ENCODE measurements at places on chromosomes 1 and 21. TPM values are rescaled to one million over a fixed set of nuclear protein-coding genes. Genes with fewer than 3 reads are reported as not detected.

- H3K4me3 ChIP-seq = no peak overlapping the region
- DNase-seq = no peak
- no peaks in the 10 kb centered on the region for H3K36me3 ChIP-seq
- no peak overlapping the region for H3K27ac ChIP-seq
- no peaks in the 10 kb centered on the region for H3K4me1 ChIP-seq
These were observed 82.2 kb upstream of the SOD1 start for GRCh38 chr21:31577271-31577670.

DNA sequence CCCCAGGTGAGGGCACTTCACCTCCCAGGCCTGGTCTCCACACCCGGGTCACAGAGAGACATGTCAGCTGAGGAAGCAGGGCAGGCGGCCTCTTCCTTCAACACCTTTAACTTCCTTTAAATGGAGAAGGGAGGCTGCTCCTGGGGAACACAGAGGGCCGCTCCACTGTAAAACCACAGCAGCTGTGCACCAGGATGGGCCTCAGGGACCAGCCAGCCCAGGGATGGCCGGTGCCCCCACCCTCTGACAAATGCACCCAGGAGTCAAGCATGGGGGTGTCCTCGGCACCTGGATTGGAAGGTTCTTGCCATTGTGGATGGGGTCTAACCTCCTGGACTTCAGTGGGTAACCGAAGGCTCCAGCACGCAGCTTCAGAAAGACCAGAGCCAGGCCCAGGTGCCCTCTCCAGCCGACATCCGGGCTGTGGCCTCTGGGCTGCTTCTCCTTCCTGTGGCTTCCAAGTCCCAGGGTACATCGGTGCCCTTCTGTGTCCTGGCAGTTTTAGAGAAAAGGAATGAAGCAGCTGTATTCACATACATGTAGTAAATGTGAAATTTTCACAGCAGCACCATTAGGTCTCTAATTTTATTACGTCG, 121.7 kb upstream of the COL6A1 start:
- H3K27ac ChIP-seq = no peak overlapping the region
- no peaks in the 10 kb centered on the region for H3K36me3 ChIP-seq
- H3K27me3 ChIP-seq = no peaks in the 10 kb centered on the region
- no peak overlapping the region for H3K4me3 ChIP-seq
- no peaks in the 10 kb centered on the region for H3K4me1 ChIP-seq

DNA sequence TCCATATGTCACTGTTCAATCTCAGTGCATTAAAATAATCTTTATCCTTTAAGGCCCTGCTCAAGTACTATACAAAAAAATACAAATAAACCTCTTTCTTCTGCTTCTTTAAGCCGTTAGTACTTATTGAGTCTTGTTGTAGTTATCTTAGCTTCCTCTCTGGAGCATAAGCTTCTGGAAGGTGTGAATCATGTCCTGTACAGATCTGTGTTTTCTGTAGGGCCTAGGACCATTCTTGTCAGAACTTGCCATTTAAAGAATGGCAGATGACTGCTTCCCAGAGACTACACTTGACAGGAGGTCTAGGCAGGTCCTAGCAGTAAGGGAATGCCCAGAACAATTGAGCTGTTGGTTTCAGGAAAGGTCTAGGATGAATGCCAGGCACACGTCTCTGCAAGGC, 12.9 kb downstream of the NEK7 start:
- no peaks in the 10 kb centered on the region for H3K27me3 ChIP-seq
- H3K36me3 ChIP-seq = no peaks in the 10 kb centered on the region
- DNase-seq = no peak
- no peak overlapping the region for H3K4me3 ChIP-seq

DNA sequence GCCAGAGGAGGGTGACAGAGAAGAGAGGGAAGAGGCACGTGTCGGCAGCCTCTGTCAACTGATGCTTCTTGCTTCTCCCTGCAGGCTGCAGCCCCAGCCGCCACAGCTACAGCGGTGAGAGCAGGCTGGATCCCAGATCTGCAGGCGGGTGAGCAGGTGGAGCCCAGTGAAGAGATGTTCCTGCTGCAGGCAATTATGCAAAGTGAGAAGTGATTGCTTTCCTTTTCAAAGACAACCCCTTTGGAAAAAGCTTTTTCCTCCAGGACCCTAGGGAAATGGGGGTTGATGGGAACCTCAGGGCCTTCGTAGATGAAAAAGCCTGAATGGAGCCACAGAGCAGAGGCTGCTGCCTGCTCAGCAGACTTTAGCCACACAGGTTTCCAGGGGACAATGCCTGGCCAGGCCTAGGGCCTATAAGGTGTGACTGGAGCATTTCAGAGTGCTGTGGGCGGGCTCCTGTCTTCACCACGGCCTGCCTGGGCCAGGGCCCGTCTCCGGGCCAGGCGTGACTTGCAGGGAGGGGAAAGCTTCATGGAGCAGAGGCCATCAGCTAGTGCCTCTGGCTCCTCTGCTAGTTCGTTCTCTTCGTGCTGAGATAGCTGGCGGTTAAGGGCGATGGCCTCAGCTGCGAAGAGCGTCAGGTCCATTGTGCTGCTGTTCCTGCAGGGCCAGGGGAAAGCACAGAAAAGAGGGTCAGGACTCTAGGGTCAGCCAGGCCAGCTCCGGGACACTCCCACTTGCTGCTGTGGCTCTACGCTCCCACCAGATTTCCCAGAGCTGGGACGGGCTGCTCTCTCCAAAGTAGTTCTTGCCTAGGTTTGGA, 6.9 kb upstream of the KNCN start:
- peak overlapping the region; percentile 88 for H3K27ac ChIP-seq
- no peak overlapping the region for H3K4me3 ChIP-seq
- H3K4me1 ChIP-seq = no peaks in the 10 kb centered on the region

GRCh38 chr1:9278116-9278515, 14.6 kb upstream of the SPSB1 start:
- H3K27me3 ChIP-seq = no peaks in the 10 kb centered on the region
- H3K4me1 ChIP-seq = peaks cover 3% of the 10 kb centered on the region
- H3K4me3 ChIP-seq = no peak overlapping the region
- no peak overlapping the region for H3K27ac ChIP-seq
- no peaks in the 10 kb centered on the region for H3K36me3 ChIP-seq
- DNase-seq = no peak

- H3K4me3 ChIP-seq = no peak overlapping the region
- no peak overlapping the region for H3K27ac ChIP-seq
- no peaks in the 10 kb centered on the region for H3K27me3 ChIP-seq
- no peaks in the 10 kb centered on the region for H3K4me1 ChIP-seq
- no peak for DNase-seq
- H3K36me3 ChIP-seq = peaks cover 6% of the 10 kb centered on the region
These were observed 116.3 kb downstream of the DHRS3 start for GRCh38 chr1:12501661-12502060.

- H3K27ac ChIP-seq = no peak overlapping the region
- no peak overlapping the region for H3K4me3 ChIP-seq
- no peaks in the 10 kb centered on the region for H3K36me3 ChIP-seq
- DNase-seq = peak; percentile 71
- peaks cover 14% of the 10 kb centered on the region for H3K4me1 ChIP-seq
These were observed 18.2 kb downstream of the PHLDA3 start for GRCh38 chr1:201450721-201451291.

- H3K4me1 ChIP-seq = peaks cover 8% of the 10 kb centered on the region
- H3K27me3 ChIP-seq = no peaks in the 10 kb centered on the region
- H3K27ac ChIP-seq = no peak overlapping the region
- DNase-seq = peak; percentile 36
These were observed 27.8 kb downstream of the SMIM12 start for GRCh38 chr1:34831721-34832246.

DNA sequence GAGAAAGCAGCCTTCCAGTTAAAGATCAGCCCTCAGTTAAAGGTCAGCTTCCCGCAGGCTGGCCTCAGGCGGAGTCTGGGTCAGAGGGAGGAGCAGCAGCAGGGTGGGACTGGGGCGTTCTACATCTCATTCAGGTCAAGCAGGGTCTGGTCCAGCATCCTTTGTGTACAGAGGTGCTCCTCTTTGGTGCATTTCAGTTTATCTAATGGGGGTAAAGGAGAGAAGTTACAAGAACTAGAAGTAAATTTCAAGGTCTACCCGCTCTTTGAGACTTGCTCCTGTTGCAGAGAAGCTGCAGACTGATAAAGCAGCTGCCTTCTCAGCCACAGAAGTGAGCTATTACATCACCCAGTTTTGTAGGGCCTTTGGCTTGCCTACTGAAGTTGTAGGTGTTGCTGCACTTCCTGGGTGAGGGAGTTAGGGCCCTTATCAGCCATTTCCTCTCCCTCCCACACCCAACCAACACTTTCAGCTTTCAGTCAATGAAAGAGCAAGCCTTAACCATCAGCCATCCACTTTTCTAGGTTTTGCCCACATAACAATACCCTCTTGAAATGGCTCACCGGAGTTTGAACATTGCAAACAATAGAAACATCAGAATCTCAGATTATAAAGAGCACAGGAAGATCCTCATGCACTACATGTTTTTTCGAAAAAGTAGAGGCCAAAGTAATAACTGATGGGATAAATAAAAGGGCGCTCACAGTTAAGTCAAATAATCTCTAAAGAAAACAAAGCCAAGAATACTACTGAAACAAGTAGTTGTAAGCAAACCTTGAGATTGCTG, 2.8 kb upstream of the NUP210L start:
- H3K4me1 ChIP-seq = peaks cover 5% of the 10 kb centered on the region
- no peaks in the 10 kb centered on the region for H3K27me3 ChIP-seq
- no peak overlapping the region for H3K4me3 ChIP-seq
- peak overlapping the region; percentile 65 for H3K27ac ChIP-seq

- no peaks in the 10 kb centered on the region for H3K36me3 ChIP-seq
- peaks cover 35% of the 10 kb centered on the region for H3K4me1 ChIP-seq
- no peaks in the 10 kb centered on the region for H3K27me3 ChIP-seq
- H3K27ac ChIP-seq = peak overlapping the region; percentile 61
These were observed 15.1 kb downstream of the BLACAT1 start for GRCh38 chr1:205440476-205441317.

DNA sequence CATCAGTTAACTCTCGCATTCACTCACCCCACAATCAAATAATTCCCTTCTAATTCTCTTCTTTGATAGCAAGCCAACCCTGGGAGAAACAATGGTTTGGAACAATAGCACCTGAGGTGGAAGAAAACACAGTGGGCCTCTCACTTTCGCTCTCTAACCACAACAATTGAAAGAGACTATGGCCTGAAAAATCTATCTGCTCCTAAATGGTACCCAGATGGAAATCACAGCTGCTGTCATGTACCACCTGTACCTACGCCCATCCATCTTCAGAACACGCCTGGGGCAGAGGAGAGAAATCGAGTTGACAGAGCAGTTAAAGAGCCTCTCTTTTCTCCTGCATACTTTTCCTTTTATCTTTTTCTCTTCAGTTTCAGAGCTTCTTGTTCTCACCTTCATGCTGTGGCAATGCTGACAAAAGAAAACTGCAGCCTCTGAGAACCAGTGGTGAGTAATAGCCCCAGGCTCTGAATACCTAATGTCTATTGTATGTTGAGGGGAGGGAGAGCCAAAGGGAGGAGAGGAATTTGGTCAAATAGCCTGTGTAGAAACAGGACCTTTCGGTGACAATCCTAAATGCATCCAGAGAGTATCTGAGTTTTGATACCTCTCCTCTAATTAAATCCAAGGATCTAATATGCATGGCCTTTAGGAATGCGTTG, 57.7 kb downstream of the ZC3H11B start:
- H3K27me3 ChIP-seq = peaks cover 30% of the 10 kb centered on the region
- peaks cover 6% of the 10 kb centered on the region for H3K4me1 ChIP-seq

- no peak for DNase-seq
- no peaks in the 10 kb centered on the region for H3K4me1 ChIP-seq
- H3K4me3 ChIP-seq = no peak overlapping the region
- no peak overlapping the region for H3K27ac ChIP-seq
- no peaks in the 10 kb centered on the region for H3K27me3 ChIP-seq
These were observed 1287.4 kb upstream of the B3GALT2 start for GRCh38 chr1:194473766-194474165.

GRCh38 chr1:95615421-95615820, 381.4 kb downstream of the RWDD3 start:
- no peak for DNase-seq
- H3K27ac ChIP-seq = no peak overlapping the region
- no peaks in the 10 kb centered on the region for H3K27me3 ChIP-seq

GRCh38 chr1:46686255-46686654, 14.6 kb downstream of the TEX38 start:
- H3K4me3 ChIP-seq = no peak overlapping the region
- peaks cover 27% of the 10 kb centered on the region for H3K4me1 ChIP-seq

GRCh38 chr21:34970167-34970500, 79.0 kb downstream of the RUNX1 start:
- no peaks in the 10 kb centered on the region for H3K36me3 ChIP-seq
- H3K4me3 ChIP-seq = no peak overlapping the region
- no peaks in the 10 kb centered on the region for H3K27me3 ChIP-seq

DNA sequence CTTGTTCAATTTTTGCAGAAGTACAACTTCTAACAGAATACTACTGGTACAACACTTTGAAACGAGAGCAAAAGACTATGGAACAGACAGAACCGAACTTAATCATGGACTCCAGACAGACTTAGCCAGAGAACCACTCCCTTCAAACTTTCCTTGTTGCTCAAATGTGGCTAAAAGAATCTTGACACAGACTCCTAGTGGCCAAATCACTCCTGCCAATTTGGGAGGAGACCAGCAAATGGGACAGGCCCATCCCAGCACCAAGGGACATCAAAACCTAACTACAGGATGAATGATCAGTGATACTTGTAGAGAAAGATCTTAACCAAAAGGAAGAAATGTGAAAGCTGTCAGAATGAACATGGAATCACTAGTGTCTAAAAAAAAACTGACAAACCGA, 154.0 kb downstream of the MATN1 start:
- H3K36me3 ChIP-seq = no peaks in the 10 kb centered on the region
- no peak for DNase-seq
- no peak overlapping the region for H3K4me3 ChIP-seq
- no peaks in the 10 kb centered on the region for H3K27me3 ChIP-seq
- H3K27ac ChIP-seq = no peak overlapping the region

DNA sequence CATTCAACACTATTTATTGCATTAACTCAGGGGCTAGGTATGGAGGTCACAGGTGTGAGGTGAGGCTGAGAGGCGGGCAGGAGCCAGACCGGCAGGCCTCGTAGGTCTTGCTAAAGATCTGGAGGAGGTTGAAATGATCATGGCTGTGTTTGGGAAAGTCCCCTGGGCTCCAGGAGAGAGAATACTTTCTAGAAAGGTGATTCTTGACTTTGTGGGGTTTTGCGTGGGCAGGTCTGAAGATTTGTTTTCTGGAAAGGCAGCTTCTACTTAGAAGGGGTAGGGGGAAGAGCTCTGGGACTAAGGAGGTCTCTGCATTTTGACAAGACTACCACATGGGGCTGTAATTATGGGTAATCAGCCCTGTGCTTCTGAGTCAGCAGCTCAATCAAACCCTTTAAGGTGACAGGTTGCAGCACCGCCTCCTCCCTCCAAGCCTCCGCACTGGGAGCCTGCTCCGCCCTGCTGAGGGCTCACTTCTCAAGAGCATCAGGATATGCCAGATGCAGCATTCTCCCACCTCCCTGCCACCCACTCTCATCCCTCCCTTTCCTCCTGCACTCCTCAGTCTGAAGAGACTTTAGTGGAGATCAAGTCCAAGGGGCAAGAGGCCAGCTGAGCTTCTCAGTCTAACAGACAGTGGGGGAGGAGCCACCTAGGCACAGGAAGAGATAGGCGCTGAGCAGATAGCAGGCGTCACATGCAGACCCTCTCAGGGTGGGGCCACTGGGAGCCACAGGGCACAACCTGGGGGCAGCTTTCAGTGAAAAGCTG, 30.5 kb downstream of the SLC30A1 start:
- peak overlapping the region; percentile 51 for H3K4me3 ChIP-seq
- peaks cover 20% of the 10 kb centered on the region for H3K4me1 ChIP-seq
- peak; percentile 84 for DNase-seq
- no peaks in the 10 kb centered on the region for H3K27me3 ChIP-seq
- no peak overlapping the region for H3K27ac ChIP-seq

The SMG7 gene
- total RNA-seq = 60.5 TPM

The ATAD3C gene
- 0.55 TPM for total RNA-seq

The RHD gene
- total RNA-seq = not detected

The NCF2 gene
- 0.55 TPM for total RNA-seq

The GUCA2A gene
- total RNA-seq = 1.9 TPM

The NPHS2 gene
- not detected for total RNA-seq

The NBPF20 gene
- total RNA-seq = 5.2 TPM

The LCE1E gene
- not detected for total RNA-seq

The LSM10 gene
- total RNA-seq = 45.6 TPM

Measured in endodermal cell (in vitro differentiated cells).